Iris pigment epithelial cell (primary cell): ENCODE measurements at places on chromosomes 4 and X.

DNA sequence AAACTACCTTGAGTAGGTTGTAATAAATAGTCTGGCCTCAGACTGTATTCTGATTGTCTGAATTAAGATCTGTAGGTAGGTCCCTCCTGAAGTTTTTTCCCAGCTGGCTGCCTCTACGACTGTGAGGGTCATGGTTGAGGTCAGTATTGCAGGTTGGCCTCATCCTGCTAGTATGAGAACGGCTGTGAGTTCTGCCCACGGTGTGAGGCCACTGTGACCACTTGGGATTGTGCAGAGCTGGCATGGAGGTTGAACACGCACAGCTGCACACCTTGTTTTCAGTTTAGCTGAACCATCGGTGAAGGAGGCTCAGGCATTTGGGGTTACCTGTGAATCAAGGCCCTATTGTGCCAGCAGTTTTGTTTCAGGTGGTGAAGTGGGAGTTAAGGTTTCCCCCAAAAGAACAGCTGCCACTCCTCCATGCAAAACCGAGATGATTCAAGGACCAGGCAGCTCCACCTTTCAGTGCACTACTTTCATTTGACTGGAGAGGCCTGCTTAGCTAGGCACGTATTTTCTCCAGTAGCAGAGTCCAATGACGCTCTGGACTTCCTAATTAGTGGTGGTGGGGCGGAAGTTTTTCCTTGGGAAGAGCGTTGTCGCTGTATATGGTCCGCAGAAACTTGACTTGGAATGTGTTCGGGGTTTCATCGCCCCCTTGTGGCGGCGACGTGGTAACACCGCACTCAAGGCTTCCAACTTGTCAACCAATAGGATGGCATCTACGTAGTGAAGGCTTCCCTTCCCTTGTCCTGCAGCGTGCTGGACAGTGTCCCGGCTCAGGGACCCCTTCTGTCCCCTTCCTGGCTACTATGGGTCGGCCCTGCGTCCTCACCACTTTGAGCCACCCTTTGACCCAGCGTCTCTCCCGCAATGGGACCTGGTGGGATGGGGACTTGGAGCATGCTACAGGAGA, 13.8 kb downstream of the CMC4 start:
- DNase-seq = peak; percentile 67

DNA sequence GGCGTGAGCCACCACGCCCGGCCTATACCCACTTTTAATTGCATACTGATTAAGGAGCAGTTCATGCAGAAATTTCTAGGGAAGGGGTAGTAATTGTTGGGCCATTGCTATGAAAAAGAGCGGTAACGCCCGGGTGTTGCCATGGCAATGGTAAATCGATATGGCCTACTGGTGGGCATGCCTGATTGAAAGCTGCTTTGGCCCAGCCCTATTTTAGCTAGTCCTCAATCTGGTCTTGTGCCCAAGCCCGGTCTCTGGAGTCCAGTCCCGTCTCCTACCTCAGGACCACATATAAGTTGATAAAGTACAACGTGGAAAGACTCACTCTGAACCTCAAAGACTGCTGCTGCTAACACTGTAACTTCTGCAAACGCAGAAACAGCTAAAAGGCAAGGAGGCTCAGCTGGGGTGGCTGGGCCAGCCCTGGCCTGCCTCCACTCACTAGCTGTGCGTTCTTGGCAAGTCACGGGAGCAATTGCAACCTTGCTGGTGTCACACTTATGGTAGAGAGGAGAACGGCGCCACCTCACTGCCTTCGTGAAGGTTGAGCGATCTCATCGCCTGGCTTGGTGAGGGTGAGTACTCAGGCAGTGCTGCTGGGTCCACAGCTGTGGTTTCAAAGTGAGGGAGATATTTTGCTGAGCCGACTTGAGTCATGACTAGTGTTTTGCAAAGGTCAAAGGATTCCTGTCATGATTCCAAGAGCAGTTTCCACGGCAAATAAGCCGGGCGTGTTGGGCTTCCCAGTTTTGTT, 57.0 kb upstream of the GRPEL1 start:
- DNase-seq = peak; percentile 96

DNA sequence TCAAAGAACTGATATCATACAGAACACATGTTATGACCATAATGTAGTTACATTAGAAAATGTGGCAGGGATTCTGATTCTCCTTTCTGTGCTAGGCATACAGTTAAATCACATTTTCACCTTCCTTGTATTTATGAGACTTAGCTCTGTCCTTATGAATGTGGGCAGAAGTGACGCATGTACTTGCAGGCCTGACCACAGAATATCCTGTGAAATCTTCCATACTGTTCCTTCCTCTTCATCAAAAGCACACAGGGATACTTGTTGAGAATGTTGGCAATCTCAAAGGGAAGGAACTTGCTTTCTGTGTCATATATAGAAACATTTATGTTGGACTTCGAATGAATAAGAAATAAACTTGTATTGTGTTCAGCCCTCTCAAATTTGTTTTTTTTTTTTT, 17.2 kb upstream of the MYOZ2 start:
- peak; percentile 35 for DNase-seq

GRCh38 chr4:106530821-106531220, 162.2 kb upstream of the GIMD1 start:
- DNase-seq = peak; percentile 6

- no peak for DNase-seq
Observed at GRCh38 chr4:2247128-2248043, 5.5 kb upstream of the HAUS3 start.

DNA sequence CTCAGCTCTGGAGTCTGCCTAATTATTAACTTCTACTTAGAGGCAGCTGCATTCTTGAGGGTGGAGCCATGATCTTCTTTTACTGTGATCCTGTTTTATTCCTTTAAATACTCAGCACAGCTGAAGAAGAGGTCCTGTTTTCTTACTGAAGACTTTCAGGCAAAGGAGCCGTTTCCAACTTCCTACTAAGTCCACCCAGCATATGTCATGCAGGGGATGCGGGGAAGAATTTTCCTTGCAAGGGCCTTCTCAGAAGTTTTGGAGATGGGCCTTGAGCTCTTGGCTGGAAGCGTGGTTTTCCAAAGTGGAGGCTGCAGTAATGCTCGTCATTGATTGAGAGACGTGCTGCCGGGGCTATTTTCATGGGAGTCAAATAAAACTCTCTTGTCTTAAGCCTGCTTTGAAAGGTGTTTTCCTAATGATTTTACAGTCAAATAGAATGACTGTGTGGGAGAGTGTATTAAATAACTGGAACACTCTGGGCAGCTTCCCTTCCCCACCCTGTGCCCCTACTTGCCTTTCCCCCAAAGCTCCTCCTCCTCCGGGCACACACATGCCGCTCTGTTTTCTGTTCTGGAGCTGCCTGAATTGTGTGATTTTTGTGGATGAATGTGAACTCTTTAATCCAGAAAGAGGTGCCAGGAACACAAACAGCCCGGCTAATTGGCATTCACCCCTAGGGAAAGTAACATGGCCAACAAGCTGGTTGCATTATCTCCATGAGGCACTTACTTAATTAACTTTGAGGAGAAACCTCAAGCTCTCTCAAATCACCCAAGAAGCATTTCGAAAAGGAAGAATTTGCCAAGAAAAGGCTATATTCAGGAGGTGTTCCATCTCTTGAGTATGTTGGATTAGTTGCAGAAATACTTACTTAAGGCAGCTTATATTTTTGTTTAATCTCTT, 28.1 kb downstream of the FGF2 start:
- DNase-seq = no peak

DNA sequence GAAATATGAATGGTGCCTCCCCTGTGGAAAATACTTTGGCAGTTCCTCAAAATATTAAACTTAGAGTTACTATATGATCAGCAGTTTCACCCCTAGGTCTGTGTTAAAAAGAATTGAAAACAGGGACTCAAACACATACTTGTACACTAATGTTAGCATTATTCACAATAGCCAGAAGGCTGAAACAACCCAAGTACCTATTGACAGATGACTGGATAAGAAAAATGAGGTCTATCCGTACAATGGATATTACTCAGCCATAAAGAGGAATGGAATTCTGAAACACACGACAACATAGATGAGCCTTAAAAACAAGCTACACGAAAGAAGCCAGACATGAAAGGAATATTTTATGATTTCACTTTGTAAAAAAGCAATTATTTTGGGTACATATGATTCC, 54.9 kb downstream of the PGRMC2 start:
- DNase-seq = no peak

- no peak for DNase-seq
Observed at GRCh38 chrX:136126371-136126770, 21.0 kb upstream of the FHL1 start.

GRCh38 chrX:107632346-107632745, 4.0 kb downstream of the PRPS1 start:
- peak; percentile 35 for DNase-seq

GRCh38 chr4:5782829-5783476, 72.0 kb downstream of the EVC start:
- DNase-seq = no peak

DNA sequence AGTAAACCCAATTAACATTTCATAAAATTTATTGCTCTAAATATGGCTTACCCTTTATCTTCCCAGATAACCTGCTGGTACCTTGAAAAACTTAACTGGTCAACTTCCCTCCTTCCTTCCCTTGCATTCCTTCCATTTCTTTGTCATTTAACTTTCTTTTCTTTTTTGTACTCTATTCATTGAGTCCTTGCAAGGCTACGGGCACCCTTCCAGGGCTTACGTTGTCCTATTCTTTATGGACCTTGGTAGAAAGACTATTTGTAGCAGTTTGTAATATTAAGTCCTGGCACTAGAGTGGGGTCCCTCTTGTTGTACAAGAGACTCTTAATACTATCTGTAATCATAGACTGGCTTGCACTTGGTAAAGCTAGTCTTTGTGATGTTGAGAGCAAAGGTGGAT, 8.0 kb upstream of the GATB start:
- DNase-seq = no peak

- no peak for DNase-seq
Observed at GRCh38 chrX:124820738-124821137, 474.4 kb downstream of the SH2D1A start.

DNA sequence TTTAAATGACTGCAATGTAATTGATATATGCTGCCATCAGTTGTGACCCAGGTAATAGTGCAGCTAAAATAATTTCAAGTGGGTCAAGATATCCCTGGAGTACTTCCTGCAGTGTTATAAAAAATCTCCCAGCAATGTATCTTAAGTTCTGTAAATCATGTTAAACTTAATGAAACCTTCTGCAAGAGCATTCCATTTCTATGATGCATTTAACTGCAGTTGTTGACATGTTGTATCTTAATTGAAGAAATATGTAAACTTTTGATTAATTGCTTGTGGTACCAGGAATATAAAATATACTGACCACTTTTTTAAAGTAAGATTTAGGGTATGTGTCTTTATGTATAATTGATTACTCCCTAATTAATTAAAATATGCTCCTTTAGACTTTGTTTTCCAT, 213.6 kb downstream of the AFF2 start:
- DNase-seq = no peak

- no peak for DNase-seq
Observed at GRCh38 chrX:10630320-10630719, 9.9 kb upstream of the MID1 start.

- DNase-seq = no peak
Observed at GRCh38 chr4:3797831-3798790, 31.9 kb downstream of the ADRA2C start.

DNA sequence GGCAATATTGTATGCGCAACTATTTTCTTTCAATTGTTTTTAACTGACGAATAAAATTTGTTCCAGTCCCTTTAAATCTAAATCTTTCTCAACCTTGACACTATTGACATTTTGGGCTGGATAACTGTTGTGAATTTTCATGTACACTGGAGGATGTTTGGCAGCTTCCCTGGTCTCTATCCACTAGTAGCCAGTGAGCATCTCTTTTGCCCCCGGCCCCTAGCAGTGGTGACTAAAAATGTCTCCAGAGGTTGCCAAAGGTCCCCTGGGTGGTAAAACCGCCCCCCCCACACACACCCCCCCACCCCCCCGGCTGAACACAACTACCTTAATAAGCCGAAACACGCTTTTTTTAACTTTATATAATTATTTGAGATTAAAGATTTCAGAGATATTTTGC, 514 bp downstream of the FANCB start:
- no peak for DNase-seq

DNA sequence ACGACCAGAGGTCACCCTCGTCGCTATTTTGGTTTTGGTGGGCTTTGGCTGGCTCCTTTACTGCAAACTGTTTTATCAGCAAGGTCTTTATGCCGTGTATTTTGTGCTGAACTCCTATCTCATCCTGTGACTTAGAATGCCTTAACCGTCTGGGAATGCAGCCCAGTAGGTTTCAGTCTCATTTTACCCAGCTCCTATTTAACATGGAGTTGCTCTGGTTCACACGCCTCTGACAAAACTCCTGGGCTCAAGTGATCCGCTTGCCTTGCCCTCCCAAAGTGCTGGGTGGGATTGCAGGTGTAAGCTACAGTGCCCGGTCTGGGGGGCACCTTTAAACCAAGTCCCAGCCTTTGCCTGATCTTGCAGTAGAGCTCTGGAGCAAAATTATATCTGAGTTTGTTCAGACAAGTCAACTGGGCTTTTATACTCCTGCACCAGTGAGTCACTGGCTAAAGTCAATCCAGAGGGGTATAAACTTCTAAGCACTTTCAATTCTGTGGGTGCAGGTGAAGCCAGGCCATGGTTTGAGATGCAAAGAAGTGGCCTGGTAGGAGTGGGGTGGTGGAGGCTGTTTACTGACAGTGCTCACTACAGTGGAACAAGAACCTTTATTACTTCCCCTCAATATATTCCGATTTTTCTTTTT, 50.2 kb downstream of the MGST2 start:
- DNase-seq = peak; percentile 53

DNA sequence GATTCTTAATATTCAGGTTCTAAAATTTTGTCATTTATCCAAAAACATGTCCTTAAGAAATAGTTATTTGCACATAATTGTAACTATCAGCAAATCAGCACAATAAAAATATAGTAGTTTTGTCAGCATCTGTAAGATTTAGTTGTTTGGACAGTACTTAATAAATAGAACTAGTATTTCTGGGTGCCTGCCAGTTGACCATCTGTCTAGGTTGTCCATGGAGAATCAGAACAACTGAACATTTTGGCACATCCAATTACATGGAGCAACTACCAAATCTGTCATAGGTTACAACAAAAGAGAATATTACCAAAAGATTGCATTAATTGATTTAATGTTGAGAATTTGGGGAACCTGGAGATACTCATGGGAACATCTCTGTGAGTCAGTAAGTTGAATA, 305.5 kb upstream of the TACR3 start:
- no peak for DNase-seq

- peak; percentile 90 for DNase-seq
Observed at GRCh38 chr4:87118826-87119225, 101.6 kb downstream of the KLHL8 start.

DNA sequence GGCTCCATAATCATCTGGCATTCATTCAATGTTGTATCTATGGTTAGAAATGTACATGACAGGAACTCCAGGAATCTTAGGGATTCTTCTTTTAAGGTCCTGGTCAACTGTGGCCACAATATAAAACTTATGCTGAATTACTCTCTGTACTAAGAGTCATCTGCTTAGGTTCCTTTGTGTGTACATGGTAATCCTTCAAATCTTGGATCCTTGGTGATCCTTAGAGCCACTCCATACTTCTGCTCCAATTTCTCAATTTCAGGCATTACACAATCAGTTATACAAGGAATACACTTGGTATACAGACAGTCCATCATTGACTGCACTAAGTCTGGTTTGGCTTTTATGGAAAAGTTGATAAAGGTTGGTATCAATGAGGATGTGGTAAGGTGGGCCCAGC, 5.8 kb downstream of the SRD5A3 start:
- DNase-seq = no peak
